ENCODE measurements at places on chromosomes 1 and 21. TPM values are rescaled to one million over a fixed set of nuclear protein-coding genes. Genes with fewer than 3 reads are reported as not detected.
A peak's percentile ranks its signal among the peaks of the same experiment; 100 is the strongest.

FCRL4 gene
- polyA plus RNA-seq: not detected

ADAMTSL4 gene
- 19.5 TPM for polyA plus RNA-seq

FAM167B gene
- 12.5 TPM for polyA plus RNA-seq

KMO gene
- 24.4 TPM for polyA plus RNA-seq

AMY1A gene
- not detected for polyA plus RNA-seq

SMCP gene
- polyA plus RNA-seq: not detected

GABPA gene
- polyA plus RNA-seq: 47.0 TPM

DNA sequence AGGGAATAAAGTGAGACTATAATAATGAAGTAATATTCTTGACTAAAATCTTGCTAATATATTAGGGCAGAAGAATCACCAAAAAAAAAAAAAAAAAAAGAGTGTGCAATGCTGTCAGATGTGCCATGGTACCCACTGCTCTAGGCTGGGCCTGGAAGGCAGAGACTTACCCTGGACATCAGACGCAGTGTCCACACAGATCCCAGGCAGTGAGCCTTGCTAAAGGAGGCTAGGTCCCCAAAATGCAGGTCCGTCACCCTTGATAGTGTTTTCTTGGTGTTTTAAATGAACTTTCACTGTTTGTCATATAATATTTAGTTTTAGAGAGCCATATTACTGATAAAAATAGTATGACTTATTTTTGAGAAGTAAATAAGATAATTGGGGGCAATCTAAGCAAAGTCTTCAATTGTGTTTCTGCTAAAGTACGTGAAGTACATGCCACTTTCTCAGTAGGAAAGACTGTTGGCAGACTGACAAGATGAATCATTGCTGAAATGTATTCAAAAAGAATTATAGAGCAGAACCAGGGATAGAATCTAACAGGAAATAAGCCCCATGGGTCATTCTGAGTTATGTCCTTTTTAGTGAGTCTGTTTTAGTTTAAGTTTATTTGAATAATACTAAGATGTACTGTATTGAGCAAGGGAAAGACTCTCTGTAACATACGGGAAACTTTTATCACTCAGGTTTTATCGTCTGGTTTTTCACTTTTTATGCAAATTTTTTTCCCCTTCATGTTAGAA lies 74.6 kb upstream of the PDC start:
- no peak for DNase-seq

GRCh38 chr1:210189426-210189825 lies 43.2 kb upstream of the SERTAD4 start:
- DNase-seq: no peak

DNA sequence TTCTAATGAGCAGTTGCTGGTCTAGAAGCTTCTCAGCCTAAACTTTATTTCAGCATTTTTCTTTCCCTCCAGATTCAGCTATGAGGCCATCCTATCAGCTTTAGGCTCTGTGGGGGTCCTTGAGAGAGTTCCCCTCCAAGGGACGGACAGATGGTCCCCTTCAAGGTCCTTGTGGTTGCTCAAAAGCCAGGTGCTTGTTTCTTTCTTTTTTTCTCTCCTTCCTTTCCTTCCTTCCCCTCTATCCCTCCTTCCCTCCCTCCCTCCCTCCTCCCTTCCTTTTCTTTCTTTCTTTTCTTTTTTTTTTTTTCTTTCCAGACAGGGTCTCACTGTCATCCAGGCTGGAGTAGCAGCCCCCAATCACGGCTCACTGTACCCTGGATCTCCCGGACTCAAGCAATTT lies 1.2 kb upstream of the IL6R start:
- DNase-seq: no peak

DNA sequence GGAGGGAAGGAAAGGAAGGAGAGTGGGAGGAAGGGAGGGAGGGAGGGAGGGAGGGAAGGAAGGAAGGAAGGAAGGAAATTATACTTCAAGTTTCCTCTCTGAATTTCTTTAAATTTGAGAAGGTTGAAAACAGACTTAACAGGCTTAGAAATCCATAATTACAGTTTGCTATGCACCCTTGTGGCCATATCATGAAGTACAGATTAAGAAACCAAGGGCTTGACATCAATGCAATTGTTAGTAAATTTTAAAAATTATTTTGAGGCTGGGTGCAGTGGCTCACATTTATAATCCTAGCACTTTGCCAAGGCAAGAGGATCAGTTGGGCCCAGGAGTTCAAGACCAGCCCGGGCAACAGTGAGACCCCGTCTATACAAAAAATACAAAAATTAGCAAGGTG lies 14.4 kb downstream of the ANP32E start:
- no peak for DNase-seq

DNA sequence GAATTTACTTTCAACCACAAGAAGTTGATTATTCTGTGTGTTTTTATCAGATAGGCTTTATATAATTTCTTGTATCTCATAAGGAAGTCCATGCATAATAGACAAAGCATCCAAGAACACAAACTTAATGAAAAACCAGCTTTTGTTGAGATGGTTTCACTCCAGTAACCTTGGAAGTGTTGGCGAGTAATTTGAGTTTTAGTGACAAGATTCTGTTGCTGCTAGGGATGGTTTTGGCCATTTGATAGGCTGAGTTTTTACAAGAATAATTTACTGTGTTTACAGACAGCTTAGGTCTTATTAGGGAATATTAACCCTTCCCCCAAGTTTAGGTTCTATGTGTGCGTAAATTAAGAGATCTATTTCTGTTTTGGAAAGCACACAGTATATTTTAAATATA lies 513.6 kb downstream of the USP25 start:
- no peak for DNase-seq

GRCh38 chr1:234722904-234723720 lies 113.1 kb upstream of the IRF2BP2 start:
- DNase-seq: peak; percentile 86

DNA sequence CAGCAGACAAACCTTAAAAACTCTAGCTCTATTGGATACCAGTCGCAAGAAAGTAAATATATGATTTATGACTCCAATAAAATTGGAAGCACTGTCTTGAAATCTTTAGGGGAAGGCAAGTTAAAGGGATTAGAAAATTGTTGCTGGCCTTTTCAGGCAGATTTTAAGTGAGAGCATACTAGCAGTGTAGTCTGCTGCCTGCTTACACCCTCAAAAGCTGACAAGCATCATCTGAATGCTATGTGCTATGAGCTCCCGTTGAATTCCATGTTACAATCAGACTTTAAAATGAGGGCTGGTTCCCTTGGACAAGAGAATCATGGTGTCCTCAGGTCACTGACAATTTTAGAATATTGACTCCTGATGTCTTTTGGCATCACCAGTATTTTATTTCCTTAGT lies 271.1 kb upstream of the C1orf105 start:
- no peak for DNase-seq

DNA sequence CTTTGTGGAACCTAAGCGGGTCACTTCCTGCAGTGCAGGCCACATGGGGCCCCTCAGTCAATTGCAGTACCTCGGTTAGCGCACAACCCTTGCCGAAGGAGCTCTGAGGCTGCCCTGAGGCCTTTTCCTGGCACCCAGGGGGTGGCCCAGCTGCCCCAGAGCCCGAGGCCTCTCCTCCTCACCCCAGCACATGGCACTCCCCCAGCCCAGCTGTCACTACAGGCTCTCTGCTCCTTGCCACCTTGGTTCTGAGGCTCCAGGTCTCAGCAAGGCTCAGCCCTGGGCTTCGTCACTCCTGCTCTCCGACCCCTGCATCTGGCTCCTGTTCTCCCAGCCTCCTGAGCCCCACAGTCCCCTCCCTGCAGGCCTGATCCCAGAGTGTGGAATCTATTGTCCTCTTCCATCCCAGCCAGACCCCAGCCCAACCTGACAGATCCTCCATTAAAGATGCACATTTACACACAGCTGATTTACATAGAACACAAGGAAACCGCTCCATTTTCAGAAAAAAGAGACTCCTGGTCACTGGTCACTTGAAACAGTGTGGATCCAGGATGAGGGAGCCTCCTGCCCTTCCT lies 192.8 kb upstream of the POU3F1 start:
- DNase-seq: no peak

DNA sequence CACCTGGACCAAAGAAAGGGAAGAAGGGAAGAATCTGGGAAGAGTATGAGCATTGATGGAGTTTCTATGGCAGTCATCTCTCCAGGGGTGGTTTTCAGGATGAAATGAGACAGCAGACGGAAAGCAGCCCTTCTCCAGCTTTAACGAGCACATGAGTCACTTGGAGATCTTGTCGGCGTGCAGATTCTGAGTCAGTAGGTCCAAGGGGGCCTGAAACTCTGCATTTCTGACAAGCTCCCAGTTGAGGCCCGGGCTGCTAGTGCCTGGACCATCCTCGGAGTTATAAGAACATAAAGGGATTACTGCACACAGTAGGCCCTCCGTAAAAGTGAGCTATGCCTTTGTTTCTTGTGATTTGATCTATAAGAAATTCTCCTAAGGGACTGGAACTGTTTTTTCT lies 17.6 kb downstream of the HSPG2 start:
- no peak for DNase-seq
